OCI-LY7 (cell line): ENCODE measurements at places on chromosomes 3 and 15. TPM values are rescaled to one million over a fixed set of nuclear protein-coding genes. Genes with fewer than 3 reads are reported as not detected.

TM4SF18 gene
- total RNA-seq, result not detected in 2 replicates

ARNT2 gene
- not detected in 2 replicates for total RNA-seq

CPN2 gene
- total RNA-seq, result not detected in 2 replicates

ALPK3 gene
- total RNA-seq, result 0.15 and 0.23 TPM in 2 replicates

ZNF662 gene
- not detected in 2 replicates for total RNA-seq

GRIP2 gene
- total RNA-seq, result not detected in 2 replicates

PTPRG gene
- total RNA-seq, result 0.42 and 0.70 TPM in 2 replicates

SEMA3F gene
- total RNA-seq, result 0.18 and 0.84 TPM in 2 replicates

DNA sequence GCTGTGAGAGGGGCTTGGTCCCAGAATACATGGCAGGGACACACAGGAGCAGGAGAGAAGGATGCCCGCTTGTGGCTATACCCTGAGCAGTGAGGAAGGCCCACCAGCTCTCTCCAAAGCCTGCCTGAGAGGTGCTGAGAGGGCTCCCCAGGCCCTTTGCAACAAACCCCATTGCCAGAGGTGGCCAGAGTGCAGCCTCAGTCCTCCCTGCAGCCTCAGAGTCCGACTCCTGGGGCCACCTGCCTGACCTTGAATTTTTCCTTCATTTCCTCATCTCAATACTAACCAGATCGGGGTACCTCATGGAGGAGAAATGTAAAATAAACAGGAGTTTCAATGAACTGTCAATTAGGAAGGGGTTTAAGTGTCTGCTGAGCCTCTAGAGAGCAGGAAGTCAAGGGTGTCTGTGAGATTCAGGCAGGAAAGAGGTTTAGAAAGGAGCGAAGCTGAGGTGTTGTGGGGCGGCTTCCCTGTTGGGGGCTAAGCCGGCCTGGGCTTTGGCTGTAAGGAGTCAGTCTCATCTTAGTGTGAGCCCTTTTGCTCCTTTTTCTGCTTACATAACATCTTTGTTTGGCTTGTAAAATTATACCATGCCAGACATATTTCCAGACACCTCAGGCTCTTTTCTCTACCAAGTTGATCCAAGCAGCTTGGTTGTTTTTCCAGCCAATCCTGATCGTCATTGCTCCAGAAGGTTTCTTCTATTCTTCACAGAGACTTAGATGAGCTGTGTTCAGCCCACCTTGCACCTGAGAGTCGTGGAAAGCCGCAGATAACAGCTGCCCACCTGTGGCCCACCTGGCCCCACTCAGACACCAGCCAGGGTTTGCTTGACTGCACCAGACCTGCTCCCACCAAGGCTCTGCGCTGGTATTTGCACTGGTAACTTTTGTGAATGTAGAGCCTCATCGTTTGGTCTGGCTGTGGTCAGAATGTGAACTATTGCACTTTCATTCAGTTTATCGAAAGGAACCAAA, 36.7 kb downstream of the CMTM7 start:
- peak; percentile 87 for DNase-seq

- no peak for DNase-seq
Measured at GRCh38 chr15:46646490-46646889, 1011.7 kb downstream of the SQOR start.

- no peak for DNase-seq
Measured at GRCh38 chr3:6785726-6786125, 75.2 kb upstream of the GRM7 start.

GRCh38 chr3:152113992-152114651, 154.6 kb upstream of the MBNL1 start:
- DNase-seq, result no peak

- DNase-seq, result no peak
Measured at GRCh38 chr15:56910801-56911200, 7.6 kb upstream of the TCF12 start.

DNA sequence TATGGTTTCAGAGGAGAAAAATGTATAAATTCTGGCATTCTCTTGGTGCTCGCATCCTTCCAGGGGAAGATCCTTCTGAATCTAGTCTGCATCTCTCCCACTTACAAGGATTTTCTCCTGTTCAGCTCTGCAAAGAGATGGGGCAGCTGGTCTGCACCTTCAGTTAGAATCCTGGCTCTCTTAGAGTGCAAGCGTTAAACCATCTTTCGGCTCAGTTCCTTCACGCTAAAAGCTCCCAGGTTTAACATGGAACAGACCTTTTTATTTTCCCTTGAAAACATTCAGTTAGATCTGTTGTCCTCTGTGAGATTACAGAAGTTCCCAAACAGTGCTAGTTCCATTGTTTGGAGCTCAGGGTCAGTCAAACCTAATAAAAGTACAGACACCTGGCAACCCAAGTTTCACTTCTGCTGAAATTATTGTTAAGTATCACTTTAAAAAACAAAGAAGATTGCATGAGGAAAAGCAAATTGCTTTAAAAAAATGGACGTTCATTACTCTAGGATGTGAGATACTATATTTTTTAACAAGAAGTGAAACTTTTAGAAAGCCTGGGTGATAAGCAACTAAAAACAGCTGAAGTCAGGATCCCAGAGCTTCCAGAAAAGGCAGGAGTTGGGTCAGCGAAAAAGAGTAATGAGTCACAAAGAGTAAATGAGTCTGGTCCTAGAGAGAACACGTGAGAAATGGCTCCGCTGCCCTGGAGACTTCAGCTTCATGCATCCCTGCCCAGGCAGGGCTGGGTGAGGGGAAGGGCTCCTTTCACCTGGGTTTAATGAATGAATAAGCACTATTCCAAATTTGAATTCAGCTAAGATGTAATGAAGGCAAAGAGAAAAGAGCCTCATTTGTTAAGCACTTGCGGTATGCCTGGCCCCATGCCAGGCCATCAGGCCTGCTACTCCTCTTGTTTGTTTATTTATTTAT, 63.3 kb downstream of the ABTB1 start:
- peak; percentile 88 for DNase-seq

- no peak for DNase-seq
Measured at GRCh38 chr15:101118116-101118515, 133.7 kb downstream of the CHSY1 start.

DNA sequence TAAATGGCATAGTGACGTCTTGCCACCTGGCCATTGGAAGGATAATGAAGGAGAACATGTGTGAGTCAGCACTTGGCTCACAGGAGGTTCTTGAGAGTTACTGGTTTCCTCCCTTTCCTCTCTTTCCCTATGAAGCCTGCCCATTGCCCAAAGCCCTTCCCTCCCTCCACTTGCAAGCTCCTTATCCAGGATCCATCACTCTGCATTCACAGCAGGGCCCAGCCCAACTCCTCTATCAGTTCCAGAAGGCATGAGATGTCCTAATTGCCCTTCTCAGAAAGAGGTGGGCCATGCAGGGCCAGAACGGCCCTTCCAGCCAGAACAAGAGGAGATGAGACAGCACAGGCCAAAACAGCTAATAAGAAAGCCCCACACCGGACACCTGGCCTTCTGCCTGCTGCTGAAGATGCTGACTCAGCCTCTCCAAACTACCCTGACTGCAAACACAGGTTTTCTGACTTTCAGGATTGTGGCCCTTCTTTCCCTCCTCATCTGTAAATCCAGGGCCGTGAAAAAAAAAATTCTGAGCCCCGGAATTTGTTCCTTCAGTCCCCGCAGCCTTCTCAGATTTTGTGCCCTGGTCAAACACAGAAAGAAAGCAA, 29.7 kb downstream of the HAPLN3 start:
- DNase-seq, result no peak

DNA sequence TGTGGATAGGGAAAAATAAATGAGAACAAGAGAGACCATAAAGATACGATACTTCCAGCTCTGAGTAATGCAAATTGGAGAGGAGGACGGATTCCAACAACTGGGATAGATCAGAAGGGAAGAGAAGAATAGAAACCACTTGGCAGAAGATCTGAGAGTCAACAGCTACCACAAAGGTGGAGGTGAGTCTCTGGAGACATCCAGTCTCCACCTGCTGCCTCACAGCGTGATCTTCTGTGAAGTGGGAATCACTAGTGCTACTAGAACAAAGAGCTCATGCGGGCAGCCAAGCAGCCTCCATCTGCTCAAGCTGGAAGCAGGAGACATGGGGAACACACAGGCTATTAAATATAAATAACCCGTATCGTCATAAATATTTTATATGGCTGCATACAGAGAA, 558.5 kb upstream of the CFAP20DC start:
- DNase-seq, result no peak

- DNase-seq, result no peak
Measured at GRCh38 chr3:126939338-126939718, 43.6 kb upstream of the PLXNA1 start.

- no peak for DNase-seq
Measured at GRCh38 chr15:25422021-25422420, 16.8 kb downstream of the UBE3A start.

DNA sequence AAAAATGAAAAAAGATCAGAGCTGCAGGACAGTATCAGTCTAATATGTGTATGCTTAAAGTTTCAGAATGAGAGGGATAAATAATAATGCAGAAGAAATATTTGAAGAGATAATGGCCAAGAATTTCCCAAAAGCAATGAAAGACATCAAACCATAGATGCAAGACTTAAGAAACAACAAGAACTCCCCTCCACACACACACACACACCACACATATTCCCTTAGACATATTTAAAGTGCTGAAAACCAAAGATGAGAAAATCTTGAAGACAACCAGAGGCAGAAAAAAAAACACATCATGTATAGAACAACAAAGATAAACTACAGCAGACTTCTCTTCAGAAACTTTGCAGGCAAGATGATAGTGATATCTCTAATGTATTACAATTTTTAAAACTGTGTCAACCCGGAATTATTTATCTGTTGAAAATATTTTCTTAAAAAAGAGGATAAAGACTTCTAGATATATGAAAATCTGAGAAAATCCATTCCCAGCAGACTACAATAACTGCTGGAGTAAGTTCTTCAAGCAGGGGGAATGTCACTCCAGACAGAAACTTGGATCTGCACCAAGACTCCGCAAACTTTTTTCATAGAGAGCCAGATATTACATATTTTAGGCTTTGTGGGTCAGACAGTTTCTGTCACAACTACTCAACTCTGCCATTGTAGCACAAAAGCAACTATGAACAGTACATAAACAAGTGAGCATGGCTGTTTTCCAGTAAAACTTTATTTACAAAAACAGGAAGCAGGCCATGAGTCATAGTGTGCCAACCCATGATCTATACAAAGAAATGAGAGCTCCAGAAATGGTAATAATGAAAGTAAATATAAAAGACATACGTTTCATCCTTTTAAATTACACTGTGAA, 223.4 kb upstream of the CGNL1 start:
- DNase-seq, result no peak

GRCh38 chr3:27252646-27253045, 116.5 kb downstream of the NEK10 start:
- no peak for DNase-seq

DNA sequence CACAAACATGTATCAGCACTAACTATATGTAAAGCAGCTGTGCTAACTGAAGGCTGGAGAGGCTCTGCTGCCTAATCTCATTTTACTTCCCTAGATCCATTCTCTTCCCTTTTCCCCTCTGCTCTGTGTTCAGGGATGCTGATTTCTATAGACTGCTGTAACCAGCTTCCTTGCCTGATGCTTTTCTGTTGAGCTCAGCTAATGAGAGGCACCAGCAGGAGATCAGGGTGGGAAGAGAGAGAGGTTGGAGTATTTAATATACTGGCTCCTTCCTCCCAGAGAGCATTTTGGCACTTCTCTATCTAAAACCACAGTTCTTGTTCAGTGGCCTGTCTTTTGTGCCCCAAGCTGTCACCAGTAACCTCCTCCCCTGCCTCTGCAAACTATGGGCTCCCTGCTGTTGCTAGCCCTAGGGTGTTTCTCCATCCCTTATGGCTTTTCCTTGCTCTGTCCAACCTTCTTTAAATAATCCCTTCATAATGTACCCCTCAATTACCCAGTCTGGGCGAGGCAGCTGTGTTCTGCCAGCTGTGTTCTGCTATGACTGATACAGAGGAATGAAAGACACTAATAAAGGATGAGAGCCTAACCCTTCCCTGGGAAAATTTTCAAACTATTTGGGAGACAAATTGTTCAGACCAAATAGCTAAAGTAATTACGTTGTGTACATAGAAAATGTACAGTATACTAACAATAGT, 69.5 kb downstream of the CADPS start:
- DNase-seq, result no peak

- DNase-seq, result peak; percentile 39
Measured at GRCh38 chr15:85008474-85009260, 27.0 kb downstream of the PDE8A start.

DNA sequence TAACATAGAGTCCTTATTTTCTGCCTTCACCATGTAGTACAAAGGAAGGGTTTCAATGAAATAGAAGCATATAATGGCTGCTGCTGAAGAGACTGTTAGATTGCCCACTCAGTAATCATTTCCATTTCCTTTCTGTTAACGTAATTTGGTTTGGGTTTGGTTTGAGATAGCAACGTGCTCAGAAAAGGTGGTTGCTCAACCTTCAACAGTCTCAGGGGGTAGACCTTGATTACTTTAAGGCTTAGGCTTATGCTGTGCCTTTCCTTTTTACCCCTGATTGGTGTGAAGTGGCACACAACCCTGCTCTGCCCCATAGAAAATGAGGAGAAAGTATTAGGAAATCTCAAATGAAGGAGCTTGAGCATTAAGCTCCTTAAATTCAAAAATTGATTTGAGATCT, 163.7 kb upstream of the TP63 start:
- DNase-seq, result no peak

- peak; percentile 18 for DNase-seq
Measured at GRCh38 chr15:52566889-52567288, 1.9 kb downstream of the ARPP19 start.

DNA sequence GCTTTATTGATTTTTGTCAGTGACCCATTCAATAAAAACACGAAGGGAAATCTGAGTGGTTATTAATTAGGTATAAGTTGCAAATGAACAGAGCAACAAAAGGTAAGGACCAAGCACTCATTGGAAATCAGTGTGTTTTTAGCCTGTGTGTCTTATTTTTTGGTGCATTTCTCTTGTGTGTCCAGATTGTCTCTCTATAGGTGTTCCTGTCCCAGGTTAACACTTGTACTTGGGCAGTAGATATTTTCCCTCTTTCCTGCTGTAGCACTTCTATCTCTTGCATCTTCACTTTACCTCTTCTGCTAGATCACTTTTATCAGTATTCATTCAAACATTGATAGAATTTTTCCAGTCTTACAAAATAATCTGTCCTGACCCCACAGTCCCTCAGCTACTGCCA, 37.0 kb downstream of the MAPK6 start:
- no peak for DNase-seq

DNA sequence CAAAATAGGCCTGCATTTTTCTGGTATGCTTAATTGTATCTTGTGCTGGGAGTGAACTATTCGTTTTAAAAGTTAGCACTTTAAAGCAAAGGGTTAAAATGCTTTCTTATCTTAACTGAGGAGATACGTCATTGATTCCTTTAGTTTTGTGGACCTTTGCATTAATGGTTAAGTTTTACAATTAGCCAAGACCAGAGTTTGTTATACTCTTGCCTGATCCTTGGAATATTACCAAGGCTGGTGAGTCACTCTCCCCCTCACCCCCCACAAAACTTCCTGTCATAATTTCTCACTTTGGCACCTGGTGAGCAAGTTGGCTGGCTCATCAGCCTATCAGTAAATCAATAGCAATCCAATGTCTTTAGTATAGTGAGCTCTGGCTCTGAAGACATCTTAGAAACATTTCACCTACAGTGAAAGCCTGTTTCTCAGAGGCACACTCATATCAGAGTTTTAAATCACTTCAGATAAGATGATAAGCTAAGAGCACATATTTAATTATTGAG, 26.7 kb downstream of the SLC2A2 start:
- DNase-seq, result no peak
